T-cell (primary cell): ENCODE measurements at places on chromosomes 16 and 17.

DNA sequence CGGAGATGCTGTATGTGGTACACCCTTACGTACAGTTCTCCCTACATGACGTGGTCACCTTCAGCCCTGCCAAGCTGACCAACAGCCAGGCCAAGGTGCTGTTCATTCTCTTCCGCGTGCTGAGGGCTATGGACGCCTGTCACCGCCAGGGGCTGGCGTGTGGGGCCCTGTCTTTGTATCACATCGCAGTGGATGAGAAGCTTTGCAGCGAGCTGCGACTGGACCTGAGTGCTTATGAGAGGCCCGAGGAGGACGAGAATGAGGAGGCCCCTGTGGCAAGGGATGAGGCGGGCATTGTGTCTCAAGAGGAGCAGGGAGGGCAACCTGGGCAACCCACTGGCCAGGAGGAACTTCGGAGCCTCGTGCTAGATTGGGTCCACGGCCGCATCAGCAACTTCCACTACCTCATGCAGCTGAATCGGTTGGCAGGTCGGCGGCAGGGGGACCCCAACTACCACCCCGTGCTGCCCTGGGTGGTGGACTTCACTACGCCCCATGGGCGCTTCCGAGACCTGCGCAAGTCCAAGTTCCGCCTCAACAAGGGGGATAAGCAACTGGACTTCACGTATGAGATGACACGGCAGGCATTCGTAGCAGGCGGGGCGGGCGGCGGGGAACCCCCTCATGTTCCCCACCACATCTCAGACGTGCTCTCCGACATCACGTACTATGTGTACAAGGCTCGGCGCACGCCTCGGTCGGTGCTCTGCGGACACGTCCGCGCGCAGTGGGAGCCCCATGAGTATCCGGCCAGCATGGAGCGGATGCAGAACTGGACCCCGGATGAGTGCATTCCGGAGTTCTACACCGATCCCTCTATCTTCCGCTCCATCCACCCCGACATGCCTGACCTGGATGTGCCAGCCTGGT, 1.4 kb downstream of the WDR81 start:
- DNase-seq: no peak

DNA sequence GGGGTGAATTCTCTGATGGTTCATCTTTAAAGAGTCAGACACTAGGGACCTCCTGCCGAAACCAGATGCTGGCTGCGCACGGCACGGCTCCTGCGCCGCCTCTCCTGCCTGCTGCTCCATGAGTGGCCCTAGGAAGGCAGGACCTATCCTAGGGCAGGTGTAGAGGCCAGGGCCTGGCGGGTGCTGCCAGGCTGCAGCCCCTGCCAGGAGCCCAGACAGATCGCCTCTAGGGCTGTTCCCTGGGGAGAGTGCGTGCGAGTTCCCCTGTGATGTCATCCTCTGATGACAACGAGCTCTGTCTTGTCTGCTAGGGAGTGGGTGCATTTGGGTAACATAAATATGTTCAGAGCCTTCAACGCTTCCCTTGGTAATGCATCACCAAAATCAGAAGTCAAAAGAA, 23.9 kb downstream of the SLC38A10 start:
- no peak for DNase-seq

DNA sequence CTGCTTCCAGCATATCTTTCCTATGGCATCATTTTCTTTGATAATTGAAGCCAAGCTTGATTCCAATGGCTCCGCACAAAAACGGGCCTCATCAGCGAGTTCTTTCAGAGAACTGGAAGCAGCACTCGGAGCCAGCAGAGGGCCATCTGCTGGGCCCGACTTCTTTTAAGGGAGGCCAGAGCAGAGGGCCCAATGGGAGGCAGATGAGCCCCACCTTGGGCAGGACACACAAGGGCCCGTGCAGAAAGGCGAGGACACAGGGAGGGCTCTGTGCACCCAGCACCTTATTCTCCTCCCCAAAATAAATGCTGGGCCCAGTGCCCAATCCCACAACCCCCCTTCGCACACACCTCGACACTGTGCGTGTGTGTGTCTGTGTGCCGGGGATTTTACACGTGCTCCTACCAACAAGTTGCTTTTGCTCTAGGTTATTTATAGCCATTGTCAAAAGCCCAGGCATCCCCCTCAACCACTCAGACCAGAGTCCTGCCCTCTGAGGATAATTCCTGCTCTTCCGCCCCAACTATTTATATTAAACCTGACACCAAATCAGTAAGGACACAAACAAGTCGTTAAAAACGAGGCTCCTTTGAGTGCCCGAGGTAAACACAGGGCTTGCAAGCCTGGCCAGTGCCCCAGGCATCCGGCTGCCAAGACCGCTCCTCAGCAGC, 6.8 kb downstream of the AXIN2 start:
- no peak for DNase-seq

DNA sequence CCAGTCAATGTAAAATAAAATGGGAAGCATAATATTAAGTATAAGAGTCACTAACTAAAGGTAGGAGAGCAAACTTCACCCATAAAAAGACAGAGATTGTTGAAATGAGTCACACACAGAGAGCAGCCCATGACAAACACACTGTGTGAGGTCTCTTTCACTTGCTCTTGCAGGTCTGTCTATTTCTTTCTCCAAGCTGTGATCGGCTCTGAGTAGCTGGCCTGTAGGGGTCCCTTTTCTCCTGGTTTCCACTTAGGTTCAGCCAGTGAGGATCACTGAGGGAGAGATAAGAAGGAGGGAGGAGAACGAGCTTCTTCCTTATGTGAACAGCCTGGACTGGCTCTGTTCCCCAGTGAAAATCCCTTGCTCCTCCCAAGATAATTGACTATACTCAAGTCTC, 133.7 kb upstream of the HS3ST3A1 start:
- DNase-seq: no peak

GRCh38 chr17:78947235-78948149, 22.3 kb upstream of the TIMP2 start:
- no peak for DNase-seq

GRCh38 chr17:82016875-82017459, 5.7 kb downstream of the CENPX start:
- DNase-seq: no peak

GRCh38 chr17:50781167-50781566, 13.8 kb upstream of the ANKRD40CL start:
- no peak for DNase-seq

DNA sequence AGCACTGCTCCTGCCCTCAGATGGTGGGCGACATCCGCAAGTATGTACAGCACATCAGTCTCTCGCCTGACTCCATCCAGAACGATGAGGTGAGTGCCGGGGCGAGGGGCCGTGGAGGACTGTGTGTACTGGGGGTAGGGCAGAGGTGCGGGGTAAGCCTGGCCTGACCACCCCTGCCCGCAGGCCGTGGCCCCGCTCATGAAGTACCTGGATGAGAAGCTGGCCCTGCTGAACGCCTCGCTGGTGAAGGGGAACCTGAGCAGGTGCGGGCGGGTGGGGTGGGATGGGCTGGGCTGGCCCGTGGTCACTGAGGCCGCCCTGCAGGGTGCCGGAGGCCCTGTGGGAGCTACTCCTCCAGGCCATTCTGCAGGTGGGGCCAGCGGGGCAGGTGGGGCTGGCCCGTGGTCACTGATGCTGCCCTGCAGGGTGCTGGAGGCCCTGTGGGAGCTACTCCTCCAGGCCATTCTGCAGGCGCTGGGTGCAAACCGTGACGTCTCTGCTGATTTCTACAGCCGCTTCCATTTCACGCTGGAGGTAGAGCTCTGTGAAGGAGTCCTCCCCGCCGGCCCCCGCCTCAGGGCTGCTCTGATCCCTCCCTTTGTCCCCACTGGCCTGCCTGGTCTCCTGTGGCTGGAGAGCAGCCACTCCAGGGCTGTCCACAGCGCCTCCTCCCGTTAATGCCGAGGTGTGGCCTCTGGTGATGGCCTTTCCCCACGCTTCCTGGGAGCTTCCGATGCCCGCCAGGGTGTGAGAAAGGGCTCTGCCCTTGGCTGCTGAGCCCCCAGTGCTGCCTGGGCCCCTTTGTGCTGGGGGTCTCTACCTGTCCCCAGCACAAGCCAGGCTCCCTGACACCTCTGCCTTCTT, 5.0 kb downstream of the TSR3 start:
- DNase-seq: no peak

- DNase-seq: no peak
Measured at GRCh38 chr16:2987833-2988232, 7.6 kb upstream of the PKMYT1 start.

- no peak for DNase-seq
Measured at GRCh38 chr17:47894498-47895346, 1.3 kb upstream of the SP2 start.

DNA sequence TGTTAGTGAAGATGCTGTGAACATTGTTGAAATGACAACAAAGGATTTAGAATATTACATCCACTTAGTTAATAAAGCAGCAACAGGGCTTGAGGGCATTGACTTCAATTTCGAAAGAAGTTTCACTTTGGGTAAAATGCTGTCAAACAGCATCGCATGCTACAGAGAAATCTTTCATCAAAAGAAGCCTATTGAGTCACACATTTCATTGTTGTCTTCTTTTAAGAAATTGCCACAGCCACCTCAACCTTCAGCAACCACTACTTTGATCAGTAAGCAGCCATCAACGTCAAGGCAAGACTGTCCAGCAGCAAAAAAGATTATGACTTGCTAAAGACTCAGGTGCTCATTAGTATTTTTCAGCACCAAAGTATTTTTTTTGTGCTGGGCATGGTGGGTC, 13.2 kb upstream of the MAP2K6 start:
- DNase-seq: no peak

- DNase-seq: no peak
Measured at GRCh38 chr17:37164057-37164456, 211.7 kb upstream of the C17orf78 start.
